Astrocyte of the hippocampus (primary cell): ENCODE measurements at places on chromosomes 5 and 9.

DNA sequence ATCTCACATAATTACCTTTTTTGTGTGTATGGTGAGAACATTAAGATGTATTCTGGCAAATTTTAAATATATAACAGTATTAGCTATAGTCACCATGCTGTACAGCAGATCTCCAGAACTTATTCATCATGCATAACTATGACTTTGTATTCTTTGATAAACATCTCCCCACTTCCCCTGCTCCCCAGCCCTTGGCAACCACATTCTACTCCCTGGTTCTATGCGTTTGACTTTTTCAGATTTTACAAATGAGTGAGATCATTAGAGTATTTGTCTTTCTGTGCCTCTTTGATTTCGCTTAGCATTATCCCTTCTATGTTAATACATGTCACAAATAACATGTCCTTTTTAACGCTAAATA, 49.4 kb downstream of the SMC2 start:
- DNase-seq: no peak

GRCh38 chr9:72255569-72255968, 106.3 kb downstream of the GDA start:
- DNase-seq: no peak

DNA sequence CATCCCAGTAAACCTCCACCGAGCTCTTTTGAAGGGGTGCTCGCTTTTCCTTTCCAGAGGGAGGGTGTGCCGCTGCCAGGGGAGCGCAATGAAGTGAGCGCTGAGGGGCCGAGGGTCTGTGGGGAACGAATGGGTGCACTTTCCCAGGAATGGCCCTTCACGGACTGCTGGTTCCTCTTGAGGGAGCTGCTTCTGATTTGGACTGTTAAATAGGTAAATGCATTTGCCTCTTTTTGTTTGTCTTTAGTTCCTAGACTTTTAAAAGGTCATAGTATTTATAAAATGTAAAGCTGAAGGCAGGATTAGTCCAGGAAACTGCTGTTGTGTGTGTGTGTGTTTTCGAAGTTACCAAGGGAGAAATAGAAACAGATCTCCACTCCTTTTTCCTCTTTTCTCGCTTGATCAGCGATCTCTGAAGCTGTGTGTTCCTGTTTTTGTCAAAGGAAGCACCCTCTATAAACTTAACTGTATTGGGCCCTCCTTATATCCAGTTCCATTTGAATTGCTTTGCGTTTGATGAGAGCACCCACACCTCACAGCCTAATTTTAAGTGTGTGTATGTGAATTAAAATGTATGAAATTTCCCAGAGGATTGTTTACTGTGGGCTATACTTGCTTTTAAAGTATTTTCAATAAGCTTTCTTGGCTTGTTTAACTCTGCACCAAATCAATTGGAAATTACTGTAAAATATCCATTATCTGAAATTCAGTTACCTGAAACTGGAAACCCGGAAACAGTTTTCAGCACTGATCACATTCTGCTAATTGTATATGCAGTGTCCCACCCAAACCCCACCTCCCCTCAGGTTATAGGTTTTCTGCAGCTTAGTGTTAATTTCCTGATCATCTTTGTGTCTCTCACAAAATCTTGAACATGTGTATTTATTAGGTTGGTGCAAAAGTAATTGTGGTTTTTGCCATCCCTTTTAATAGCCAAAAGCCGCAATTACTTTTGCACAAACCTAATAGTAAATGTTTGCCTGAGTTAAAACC, 966 bp downstream of the SNX2 start:
- no peak for DNase-seq

DNA sequence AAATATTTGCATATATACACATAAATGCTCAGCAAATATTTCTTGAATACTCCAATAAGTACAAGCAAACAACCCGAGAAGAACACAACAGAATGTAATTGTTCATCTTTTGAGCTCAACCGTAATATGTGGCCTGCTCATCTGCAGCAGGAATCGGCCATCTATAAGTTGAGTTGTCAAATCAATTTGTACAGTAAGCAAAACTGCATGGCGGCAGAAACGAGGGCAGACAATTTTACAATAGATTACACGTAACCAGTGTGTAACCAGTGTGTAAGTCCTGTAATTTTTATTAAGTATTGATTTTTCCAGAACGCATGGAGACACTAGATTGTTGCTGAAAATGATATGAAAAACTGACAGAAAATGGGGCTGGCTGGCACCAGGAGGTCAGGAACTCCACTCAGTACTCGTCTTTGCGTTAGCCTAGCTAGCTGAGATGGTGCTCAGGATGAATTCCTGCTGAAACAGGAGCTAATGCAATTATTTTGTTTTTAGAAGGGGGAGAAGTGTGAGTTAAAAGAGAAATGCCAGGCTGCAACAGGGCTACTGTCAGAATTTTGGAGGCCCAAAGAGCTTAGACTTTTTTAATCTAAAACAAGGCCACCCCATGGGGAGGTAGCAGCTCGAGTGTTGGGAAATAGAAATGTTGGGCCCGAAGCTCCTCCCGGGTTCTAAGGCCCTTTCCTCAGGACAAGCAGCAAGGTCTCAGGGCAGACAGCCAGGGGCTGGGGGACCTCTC, 682 bp downstream of the DHX29 start:
- no peak for DNase-seq

- DNase-seq: no peak
Measured at GRCh38 chr5:11387382-11387781, 516.9 kb downstream of the CTNND2 start.

GRCh38 chr9:113640418-113640817, 176.9 kb downstream of the RGS3 start:
- DNase-seq: no peak
